GM13977 (cell line): ENCODE measurements at places on chromosomes 5 and 9.

DNA sequence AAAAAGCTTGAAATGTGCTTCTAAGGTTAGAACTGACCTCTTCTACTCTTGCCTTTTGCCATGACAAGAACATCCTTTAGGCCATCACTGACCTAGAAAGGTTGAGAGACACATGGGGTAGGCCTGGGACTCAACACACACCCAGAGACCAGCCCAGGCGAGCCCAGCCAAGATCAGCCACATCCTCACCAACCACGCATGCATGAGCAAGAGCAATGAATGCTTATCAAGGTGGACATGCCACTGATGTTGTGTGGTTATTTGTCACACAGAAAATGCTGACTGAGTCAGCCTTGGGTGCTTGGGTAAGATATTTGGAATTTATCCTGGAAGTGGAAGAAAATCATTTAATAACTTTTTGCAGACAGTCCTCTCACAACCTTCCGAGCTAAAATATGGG, 39.4 kb downstream of the SMIM23 start:
- DNase-seq: no peak

GRCh38 chr5:153598099-153598498, 107.6 kb downstream of the GRIA1 start:
- DNase-seq: no peak

DNA sequence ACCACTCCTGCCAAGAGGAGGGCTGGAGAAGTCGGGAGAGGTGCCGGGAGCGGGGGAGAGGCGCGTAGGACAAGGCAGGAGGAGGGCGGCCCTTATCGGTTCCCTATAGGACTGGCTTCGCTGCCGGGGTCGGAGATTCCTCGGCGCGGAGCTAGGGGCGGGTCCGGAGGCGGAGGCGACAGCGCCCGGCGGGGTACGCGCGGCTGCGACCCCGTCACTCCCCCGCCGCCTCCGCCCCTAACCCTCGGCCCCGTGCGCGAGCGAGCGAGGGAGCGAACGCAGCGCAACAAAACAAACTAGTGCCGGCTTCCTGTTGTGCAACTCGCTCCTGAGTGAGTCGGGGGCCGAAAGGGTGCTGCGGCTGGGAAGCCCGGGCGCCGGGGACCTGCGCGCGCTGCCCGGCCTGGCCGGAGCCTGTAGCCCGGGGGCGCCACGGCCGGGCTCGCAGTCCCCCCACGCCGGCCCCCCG, 2.0 kb downstream of the GLIS3 start:
- peak; percentile 67 for DNase-seq

DNA sequence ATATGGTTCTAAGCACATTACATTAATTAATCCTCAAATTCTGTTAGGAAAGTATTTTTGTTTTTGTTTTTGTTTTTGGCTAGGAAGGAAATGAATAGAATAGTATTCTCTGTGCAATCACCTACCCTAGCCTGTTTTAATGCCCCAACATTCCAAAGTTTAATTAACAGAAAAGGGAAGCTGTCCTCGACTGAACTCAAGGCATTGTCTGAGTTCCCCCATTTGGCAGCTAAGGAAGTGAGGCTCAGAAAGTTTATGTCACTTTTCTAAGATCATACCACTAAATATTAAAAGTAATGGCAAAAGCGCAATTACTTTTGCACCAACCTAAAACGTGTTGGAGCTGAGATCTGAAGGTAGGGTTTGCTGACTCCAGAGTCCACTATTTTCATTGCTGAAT, 59.8 kb downstream of the FGF1 start:
- DNase-seq: no peak

GRCh38 chr5:25554077-25554476, 909.3 kb upstream of the CDH10 start:
- no peak for DNase-seq

GRCh38 chr9:88786291-88787079, 204.8 kb upstream of the S1PR3 start:
- no peak for DNase-seq

DNA sequence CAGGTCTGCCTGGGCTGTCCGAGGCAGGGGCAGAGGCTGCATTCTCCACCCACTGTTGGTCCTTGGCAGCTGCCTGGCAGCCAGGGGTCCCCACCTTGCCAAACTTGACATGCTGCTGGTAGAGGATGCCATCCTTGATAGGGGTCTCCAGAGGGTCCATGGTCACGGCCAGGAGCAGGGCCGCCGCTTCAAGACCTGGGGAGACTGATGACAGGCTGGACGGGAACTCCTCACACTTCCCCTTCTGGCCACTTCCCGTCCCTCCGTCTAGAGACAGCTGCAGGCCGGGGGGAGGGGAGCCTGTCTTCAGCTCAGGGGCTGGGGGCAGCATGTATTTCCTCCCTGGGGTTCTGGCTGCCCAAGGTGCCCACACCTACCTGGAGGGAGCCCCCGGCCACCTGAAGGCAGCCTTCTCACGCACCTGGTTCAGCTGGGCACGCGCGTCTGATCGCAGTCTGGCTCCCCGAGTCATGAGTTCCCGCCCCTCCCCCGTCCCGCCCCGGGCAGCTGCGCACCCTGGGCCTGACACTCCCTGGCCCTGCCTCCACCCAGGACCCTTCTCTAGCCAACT, at the start of gene DOK3:
Gene DOK3 (minus strand): TSS at position 446 of the 571 bp plus-strand sequence. CDS start 286 bp downstream, at position 160.
- peak; percentile 66 for DNase-seq

- no peak for DNase-seq
Observed at GRCh38 chr9:79492092-79493009, 79.4 kb upstream of the TLE4 start.

- peak; percentile 39 for DNase-seq
Observed at GRCh38 chr5:75265731-75266130, 29.1 kb upstream of the ANKRD31 start.

- DNase-seq: no peak
Observed at GRCh38 chr9:76616780-76617179, 147.5 kb upstream of the PCA3 start.

DNA sequence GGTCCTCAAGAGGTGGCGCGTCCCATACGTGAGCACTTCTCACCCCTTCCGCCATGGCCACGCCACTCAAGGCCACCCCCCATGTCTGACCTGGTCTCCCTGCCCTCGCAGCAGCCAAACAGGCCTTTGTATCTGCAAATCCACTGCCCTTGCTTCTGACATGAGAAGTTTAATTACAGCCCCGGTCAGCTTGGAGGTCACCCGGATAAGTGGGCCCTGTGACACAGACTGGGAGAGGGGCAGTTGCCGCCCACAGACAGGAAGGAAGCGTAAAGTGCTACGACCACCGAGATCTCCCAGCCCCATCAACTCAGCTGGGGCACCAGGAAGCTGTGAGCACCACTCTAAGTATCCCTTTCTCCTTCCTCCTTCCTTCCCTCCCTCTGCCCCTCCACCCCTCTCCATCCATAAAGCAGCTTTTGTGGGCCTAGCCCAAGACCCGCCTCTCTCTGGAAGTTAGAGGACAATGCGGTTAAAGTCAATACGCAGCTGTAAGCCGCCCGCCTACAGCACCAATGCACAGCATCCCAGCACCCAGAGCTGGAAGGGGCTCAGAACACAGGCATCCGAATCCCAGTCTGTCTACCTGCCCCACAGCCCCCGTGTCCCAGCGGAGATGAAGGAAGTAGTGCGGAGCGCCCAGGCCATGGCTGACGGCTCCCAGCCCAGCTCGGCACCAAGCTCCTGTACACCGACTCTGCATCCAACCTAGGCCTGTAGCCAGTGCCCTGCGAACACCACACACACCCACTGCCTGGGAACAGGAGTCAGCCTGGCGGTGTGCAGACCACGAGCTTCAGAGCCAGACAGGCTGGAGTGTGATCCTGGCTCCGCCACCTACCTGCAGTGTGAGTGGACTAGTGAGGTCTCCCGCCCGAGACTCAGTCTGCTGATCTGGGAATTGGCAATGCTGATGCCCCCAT, 44.8 kb upstream of the RNF130 start:
- DNase-seq: no peak

DNA sequence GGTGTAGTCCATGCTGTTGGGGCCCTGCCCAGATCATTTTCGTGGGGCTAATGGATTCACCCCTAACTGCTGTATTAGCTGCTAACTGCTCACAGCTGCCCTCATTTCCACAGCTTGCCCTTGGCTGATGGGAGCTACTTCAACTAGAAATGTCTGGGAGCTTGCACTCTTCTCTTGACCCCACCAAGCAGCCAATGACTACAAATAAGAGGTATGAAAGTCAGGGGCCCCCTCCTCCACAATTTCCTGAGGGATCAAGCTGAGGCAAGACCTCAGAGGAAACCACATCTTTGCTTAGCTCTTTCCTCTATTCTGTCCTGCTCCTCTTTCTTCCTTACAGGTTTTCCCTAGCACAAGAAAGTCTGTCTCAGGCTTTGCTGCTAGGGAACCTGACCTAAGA, 397.5 kb downstream of the MLLT3 start:
- DNase-seq: no peak

- DNase-seq: no peak
Observed at GRCh38 chr9:98248737-98249474, 6.5 kb downstream of the TBC1D2 start.

DNA sequence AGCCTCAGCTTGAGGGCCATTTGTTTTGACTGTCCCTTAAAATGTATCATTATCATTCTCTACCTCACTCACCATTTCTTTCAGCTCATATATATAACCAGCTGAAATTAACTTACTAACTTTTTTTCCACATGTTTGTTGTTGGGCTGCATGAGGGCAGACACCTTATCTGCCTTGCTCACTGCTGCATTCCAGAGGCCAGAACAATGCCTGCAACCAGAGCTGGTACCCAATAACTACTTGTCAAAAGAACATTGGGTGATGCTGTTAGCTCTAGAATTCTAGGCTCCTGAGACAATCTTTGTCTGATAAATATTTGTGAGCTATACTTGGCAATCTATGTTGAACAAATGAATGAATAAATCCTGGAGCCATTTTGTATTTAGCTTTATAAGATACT, 68.3 kb downstream of the HTR4 start:
- DNase-seq: no peak

GRCh38 chr5:56019306-56020272, 24.8 kb upstream of the IL6ST start:
- DNase-seq: no peak

DNA sequence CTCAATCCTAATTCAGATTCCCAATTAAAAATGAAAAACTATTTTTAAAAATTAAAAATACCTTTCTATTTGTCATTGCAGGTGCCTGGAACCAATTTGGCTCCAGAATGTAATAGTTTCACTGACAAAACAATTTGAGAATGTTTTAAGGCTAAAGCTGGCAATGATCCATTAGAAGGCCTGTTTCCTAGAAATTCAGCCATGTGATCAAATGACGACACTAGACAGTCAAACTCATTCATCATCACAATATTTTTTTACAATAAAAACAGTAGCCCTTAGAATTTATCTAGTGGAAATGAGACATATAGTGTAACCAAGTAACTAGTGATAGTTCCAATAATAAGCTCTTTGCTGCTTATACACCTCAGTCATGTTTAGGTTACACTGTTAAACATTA, 75.4 kb upstream of the MAP3K1 start:
- no peak for DNase-seq

- DNase-seq: no peak
Observed at GRCh38 chr9:127613583-127613954, 1.5 kb downstream of the STXBP1 start.

- no peak for DNase-seq
Observed at GRCh38 chr5:27318701-27319100, 280.3 kb upstream of the CDH9 start.

DNA sequence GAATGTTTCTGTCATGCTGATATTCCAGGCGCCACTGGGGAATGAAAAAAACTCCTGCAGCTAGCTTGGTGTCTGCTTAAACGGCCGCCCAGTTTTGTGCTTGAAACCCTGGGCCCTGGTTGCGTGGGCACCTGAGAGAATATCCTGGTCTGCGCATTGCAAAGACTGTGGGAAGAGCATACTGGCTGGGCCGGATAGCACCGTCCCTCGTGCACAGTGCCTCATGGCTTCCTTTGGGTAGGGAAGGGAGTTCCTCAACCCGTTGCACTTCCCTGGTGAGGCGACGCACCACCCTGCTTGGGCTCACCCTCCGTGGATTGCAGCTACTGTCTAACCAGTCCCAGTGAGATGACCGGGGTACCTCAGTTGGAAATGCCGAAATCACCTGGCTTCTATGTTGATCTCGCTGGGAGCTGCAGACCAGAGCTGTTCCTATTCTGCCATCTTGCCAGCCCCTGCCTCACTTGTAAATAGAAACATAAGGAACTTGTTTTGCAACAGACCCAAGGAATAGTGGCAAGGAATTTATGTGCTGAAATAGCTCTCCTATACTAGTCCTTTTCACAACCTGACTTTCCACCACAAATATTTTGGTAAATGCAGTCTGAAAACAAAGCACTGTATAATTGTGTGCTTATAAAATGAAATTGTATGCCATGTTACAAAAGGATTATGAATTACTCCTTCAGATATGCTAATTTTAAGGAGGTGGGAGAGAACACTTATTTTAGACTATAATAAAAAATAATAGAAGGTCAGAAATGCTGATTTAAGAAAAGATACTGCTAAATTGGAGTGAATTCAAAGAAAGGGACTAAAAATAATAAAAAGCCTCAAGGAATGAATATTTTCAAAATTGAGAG, 90.3 kb downstream of the ADAMTSL1 start:
- DNase-seq: no peak

DNA sequence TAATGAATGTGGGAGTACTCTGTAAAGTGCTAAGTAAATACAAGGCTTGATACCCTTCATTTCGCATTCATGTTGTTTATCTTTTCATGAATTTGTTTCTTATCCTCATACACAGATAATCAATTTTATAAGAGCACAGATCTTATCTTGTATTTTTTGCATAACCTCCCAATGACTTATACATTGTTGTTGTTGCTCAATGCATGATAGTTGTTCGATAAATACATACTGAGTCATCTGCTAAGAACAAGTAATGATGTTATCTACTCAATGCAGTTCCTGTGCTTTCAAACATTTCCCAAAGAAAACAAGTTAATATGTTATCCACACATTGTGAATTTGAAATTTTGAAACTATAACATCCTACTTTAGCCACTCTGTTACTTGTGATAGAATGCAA, 60.7 kb downstream of the TAF11L14 start:
- DNase-seq: no peak

DNA sequence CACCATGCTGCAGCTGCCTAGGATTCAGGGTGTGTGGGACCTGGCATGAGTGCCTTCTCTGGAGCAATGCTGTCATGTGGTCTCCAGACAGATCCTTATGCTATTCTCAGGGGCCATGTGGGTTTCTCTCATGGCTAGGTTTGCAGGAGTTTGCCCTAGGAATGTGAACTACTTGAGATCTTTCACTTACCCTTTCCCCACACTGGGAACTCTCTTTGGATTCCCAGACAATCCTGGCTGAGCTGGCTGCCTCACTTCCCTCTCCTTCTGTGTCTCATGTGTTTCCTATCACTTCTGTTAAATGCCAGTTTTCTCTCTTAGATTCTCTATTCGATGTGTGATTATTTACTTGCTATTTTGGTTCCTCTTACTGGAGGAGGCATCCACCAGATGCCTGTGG, 270.2 kb upstream of the RASA1 start:
- no peak for DNase-seq

- no peak for DNase-seq
Observed at GRCh38 chr5:67147760-67148159, 48.8 kb downstream of the CD180 start.
